ENCODE measurements at places on chromosomes 12 and 14. TPM values are rescaled to one million over a fixed set of nuclear protein-coding genes. Genes with fewer than 3 reads are reported as not detected.

GRCh38 chr14:105060751-105061427 is 4.3 kb downstream of the GPR132 start:
- DNase-seq = no peak
- no peaks in the 10 kb centered on the region for H3K36me3 ChIP-seq
- peaks cover 30% of the 10 kb centered on the region for H3K4me1 ChIP-seq
- H3K4me3 ChIP-seq = no peak overlapping the region
- H3K27ac ChIP-seq = no peak overlapping the region

GRCh38 chr12:118655588-118655987 is 279.2 kb downstream of the SUDS3 start:
- H3K4me1 ChIP-seq = no peaks in the 10 kb centered on the region
- H3K27ac ChIP-seq = no peak overlapping the region
- H3K27me3 ChIP-seq = no peaks in the 10 kb centered on the region
- no peak for DNase-seq
- no peak overlapping the region for H3K4me3 ChIP-seq

DNA sequence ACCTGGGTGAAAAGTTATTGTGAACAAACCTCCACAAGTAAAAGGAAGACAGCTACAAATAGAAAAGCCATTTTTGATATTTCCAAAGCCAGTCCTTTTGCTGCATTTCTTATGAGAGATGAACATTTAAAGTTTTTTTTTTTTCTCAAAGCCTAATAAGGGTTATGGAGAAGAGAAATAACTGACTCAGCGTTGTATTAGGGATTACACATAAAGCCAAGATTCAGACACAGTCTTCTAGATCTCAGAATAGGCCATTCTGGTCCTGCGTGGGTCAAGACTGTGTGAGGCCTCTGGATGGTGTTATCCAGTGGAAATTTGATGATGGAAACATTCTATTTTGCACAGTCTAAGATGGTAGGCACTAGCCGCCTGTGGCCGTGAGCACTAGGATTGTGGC is 459.8 kb downstream of the EGLN3 start:
- no peaks in the 10 kb centered on the region for H3K27me3 ChIP-seq
- no peak overlapping the region for H3K27ac ChIP-seq
- no peaks in the 10 kb centered on the region for H3K4me1 ChIP-seq
- no peak for DNase-seq

DNA sequence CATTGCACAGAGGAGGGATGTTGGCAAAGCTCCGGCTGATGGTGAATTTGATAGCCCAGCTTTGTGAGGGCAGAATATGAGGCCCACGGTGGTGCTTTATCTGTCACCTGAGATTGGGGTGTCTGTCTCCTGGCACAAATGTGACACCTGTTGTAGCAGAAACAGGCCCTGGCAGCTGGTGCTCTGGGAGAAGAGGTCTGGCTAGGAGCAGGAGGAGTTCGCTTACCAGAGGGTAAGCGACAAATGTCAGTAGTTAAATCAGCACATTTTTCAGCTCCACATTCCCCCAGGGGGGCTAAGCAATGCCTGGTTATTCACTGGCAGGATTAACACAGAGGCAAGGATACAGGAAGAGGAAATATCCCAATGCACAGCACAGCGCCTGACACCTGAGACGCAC is 71.1 kb downstream of the B4GALNT3 start:
- H3K27ac ChIP-seq = no peak overlapping the region
- no peak overlapping the region for H3K4me3 ChIP-seq
- DNase-seq = no peak
- no peaks in the 10 kb centered on the region for H3K36me3 ChIP-seq
- no peaks in the 10 kb centered on the region for H3K27me3 ChIP-seq

- H3K4me1 ChIP-seq = no peaks in the 10 kb centered on the region
- H3K27ac ChIP-seq = no peak overlapping the region
- H3K36me3 ChIP-seq = no peaks in the 10 kb centered on the region
- no peaks in the 10 kb centered on the region for H3K27me3 ChIP-seq
- no peak overlapping the region for H3K4me3 ChIP-seq
Measured at GRCh38 chr12:83335748-83336147, 649.0 kb downstream of the TMTC2 start.

GRCh38 chr14:93146119-93146518 is 30.4 kb upstream of the ITPK1 start:
- H3K27ac ChIP-seq = no peak overlapping the region
- no peak overlapping the region for H3K4me3 ChIP-seq
- no peak for DNase-seq
- no peaks in the 10 kb centered on the region for H3K27me3 ChIP-seq

DNA sequence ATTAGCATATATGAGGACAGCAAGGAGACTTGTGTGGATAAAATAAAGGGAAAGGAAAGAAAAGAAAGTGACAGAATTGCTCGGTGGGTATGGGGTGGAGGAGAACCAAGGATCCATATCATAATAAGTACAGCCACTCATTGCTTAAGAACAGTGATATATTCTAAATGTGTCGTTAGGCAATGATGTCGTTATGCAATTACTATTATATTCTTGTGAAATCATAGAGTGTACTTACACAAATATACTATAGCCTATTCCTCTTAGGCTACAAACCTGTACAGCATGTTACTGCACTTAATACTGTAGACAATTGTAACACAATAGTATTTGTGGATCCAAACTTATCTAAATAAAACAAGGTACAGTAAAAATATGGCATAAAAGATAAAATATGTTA is 271.1 kb downstream of the CCER1 start:
- no peak overlapping the region for H3K27ac ChIP-seq
- no peaks in the 10 kb centered on the region for H3K4me1 ChIP-seq
- no peaks in the 10 kb centered on the region for H3K27me3 ChIP-seq
- no peak overlapping the region for H3K4me3 ChIP-seq
- peak; percentile 19 for DNase-seq

DNA sequence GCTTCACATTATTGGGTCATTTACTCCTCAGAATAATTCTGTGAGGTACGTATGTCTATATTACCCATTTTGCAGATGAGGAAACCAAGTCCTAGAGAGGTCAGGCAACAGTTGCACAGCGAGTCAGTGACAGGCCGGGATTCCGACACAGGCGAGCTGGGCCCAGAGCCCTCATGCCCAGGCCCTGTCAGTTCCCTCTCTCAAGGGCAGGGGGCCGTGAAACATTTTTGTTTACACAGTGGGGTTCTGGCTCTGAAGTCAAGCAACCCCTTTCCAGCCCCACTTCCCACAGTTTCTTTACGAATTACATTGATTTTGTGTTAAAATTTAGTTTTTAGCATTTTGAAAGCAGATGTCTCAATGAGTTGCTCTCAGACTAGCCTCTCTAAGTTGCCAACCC is 46.7 kb downstream of the ESRRB start:
- no peaks in the 10 kb centered on the region for H3K27me3 ChIP-seq
- no peak overlapping the region for H3K27ac ChIP-seq
- no peak for DNase-seq
- no peaks in the 10 kb centered on the region for H3K36me3 ChIP-seq
- no peak overlapping the region for H3K4me3 ChIP-seq
- H3K4me1 ChIP-seq = no peaks in the 10 kb centered on the region

GRCh38 chr12:71694099-71694820 is 8.4 kb downstream of the TMEM19 start:
- no peak overlapping the region for H3K4me3 ChIP-seq
- peaks cover 25% of the 10 kb centered on the region for H3K36me3 ChIP-seq
- no peaks in the 10 kb centered on the region for H3K27me3 ChIP-seq
- no peak for DNase-seq

DNA sequence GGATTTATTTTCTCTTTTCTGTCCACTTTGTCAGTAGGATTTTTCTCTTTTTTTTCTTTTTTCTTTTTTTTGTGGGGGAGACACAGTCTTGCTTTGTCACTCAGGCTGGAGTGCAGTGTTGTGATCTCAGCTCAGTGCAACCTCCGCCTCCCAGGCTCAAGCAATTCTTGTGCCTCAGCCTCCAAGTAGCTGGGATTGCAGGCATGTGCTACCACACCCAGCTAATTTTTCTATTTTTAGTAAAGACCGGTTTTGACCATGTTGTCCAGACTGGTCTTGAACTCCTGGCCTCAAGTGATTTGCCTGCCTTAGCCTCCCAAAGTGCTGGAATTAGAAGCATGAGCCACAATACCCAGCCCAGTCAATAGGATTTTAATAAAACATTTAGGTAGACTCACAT is 21.0 kb upstream of the TBK1 start:
- no peaks in the 10 kb centered on the region for H3K27me3 ChIP-seq
- H3K4me3 ChIP-seq = no peak overlapping the region
- no peak overlapping the region for H3K27ac ChIP-seq
- H3K4me1 ChIP-seq = no peaks in the 10 kb centered on the region
- no peak for DNase-seq
- H3K36me3 ChIP-seq = peaks cover 89% of the 10 kb centered on the region

DNA sequence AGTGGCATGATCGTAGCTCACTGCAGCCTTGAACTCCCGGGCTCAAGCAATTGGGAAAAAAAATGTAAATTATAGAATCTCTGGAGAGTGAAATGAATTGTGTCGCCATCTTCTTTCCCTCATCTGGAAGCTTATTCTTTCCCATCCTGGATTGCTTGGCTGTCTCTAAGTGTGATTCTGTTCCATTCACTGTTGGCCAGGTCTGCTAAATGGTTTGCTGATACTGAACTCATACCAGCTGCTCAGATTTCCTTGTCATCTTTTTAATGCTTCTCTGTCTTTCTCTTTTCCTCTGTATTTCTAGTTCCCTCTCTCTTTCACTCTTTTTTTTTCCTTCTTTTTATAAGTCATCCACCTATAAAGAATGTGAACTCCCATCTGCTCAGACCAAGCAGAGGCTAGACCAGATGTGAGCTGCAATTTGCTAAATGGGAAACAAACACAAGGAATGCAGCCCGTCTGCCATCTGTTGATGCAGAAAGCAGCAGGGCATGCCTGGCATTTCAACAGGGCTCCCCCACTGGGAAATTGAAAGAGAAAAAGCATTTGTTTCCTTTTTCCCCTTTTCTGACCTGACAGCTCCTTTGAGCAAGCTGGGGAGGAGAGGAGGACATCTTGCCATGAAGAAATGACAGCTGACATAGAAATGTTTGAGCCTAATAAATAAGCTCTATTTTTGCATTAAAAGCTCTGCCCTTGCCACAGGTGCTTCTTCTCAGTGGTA is 1823.6 kb upstream of the FLRT2 start:
- no peaks in the 10 kb centered on the region for H3K36me3 ChIP-seq
- no peak overlapping the region for H3K27ac ChIP-seq
- no peak for DNase-seq
- H3K4me1 ChIP-seq = no peaks in the 10 kb centered on the region
- H3K4me3 ChIP-seq = no peak overlapping the region

GRCh38 chr12:4281173-4281654 is 7.7 kb downstream of the CCND2 start:
- peaks cover 24% of the 10 kb centered on the region for H3K36me3 ChIP-seq
- H3K4me1 ChIP-seq = peaks cover 40% of the 10 kb centered on the region
- no peak overlapping the region for H3K27ac ChIP-seq
- no peak overlapping the region for H3K4me3 ChIP-seq
- H3K27me3 ChIP-seq = no peaks in the 10 kb centered on the region
- DNase-seq = peak; percentile 43

DNA sequence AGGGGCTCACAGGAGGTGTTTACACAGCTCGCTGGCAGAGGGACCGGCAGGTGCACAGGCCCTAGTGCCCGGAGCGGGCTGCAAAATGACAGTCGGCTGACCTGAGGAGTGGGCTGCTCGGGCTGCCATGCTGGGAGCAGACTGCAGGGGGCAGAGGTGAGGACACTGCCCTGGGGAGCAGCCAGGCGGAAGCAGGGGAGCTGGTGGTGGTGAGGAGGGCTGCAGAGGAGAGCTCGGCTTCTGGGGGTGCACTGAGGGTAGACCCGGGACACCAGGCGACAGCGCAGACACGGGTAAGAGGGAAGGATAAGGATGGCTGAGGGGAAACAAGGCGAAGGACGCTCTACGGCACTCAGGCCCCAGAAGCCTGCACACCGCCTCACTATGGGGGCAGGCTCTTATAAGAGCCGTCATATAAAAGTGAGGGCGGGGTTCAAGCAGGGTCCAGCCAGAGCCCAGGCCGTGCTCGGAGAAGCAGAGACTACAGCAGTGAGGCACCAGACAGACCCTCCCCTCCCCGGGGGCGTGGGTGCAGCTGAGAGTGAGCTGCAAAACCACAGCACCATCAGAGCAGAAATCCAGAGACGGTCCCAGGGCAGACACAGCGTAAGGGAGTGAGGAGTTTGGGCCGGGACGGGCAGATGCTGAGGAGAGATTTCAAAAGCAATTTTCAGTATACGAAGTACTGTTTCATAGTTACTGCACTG is 62.5 kb downstream of the CCDC88C start:
- no peaks in the 10 kb centered on the region for H3K4me1 ChIP-seq
- H3K36me3 ChIP-seq = no peaks in the 10 kb centered on the region
- no peak for DNase-seq
- peaks cover 74% of the 10 kb centered on the region for H3K27me3 ChIP-seq

DNA sequence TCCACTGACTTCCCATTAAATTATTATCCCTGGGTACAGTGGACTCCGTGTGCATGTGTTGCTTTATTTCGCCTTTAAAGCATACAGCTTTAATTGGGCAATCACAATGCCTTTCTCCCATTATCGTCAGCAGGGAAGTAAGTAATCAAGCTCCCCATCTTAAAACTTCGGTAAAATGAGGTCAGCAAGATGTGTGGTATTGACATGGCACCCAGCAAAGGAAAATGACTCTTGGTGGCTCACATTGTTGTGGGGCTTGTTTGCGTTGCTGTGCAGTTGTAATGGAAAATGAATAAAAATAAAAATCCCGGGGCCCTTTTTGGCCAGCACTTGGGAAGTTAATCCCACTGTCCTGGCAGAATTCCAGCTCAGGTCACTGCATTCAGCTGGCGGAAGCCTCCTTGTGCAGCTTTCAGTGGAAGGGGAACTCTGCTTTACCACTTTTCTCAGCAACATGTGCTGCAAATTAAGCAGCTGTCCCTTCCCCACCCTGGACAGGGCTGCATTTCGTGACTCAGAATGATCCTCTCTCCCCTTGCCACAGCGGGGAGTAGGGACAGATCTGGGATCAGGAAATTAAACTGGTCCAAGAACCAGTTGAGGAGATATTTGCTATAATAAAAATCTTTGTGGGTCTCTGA is 13.9 kb upstream of the ATP2A2 start:
- H3K36me3 ChIP-seq = no peaks in the 10 kb centered on the region
- H3K4me1 ChIP-seq = peaks cover 48% of the 10 kb centered on the region
- no peak overlapping the region for H3K4me3 ChIP-seq
- DNase-seq = peak; percentile 64

DNA sequence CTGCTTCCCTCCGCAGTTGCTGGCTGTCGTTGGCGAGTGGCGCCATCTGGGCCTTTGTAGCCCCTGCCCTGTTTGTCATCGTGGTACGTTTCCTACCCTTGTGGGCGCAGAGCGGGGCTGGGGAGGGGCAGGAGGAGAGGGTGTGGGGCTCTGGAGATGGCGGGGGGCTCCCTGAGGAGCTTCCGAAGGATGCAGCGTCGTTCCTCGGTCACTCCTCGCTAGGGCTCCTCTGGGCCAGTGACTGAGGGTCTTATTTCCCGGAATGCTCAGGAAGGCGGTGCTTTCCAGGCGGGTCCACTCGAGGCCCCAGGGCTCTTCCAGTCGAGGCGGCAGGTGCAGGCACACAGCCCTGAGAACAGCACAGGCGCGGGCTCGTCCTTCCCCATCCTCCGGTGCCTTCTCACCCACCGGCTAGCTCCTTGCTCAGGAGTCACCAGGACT is 167.1 kb downstream of the ADGRD1 start:
- H3K4me3 ChIP-seq = no peak overlapping the region
- H3K4me1 ChIP-seq = no peaks in the 10 kb centered on the region
- H3K27ac ChIP-seq = no peak overlapping the region
- H3K36me3 ChIP-seq = peaks cover 3% of the 10 kb centered on the region
- DNase-seq = no peak

SDR9C7 gene
- total RNA-seq = 0.14 TPM

POTEG gene
- not detected for total RNA-seq

GSC gene
- 1.3 TPM for total RNA-seq

HOXC12 gene
- total RNA-seq = not detected

PLD4 gene
- 0.11 TPM for total RNA-seq
